Cardiac muscle cell (in vitro differentiated cells and primary cell): ENCODE measurements at places on chromosomes 5 and 9.

- H3K36me3 ChIP-seq: no peaks in the 10 kb centered on the region
- no peaks in the 10 kb centered on the region for H3K27me3 ChIP-seq
- H3K4me1 ChIP-seq: no peaks in the 10 kb centered on the region
- no peak overlapping the region for H3K27ac ChIP-seq
Observed at GRCh38 chr9:12817702-12818101, 42.9 kb downstream of the LURAP1L start.

- DNase-seq: peak; percentile 92
- H3K27me3 ChIP-seq: no peaks in the 10 kb centered on the region
- H3K36me3 ChIP-seq: no peaks in the 10 kb centered on the region
Observed at GRCh38 chr5:44871401-44871800, 62.7 kb downstream of the MRPS30 start.

GRCh38 chr5:76607353-76607871, 15.8 kb downstream of the F2RL2 start:
- no peak overlapping the region for H3K4me3 ChIP-seq
- no peak for DNase-seq
- no peak overlapping the region for H3K27ac ChIP-seq
- H3K27me3 ChIP-seq: no peaks in the 10 kb centered on the region
- peaks cover 4% of the 10 kb centered on the region for H3K4me1 ChIP-seq

GRCh38 chr5:68114378-68115040, 101.0 kb upstream of the PIK3R1 start:
- H3K4me3 ChIP-seq: no peak overlapping the region
- no peak overlapping the region for H3K27ac ChIP-seq
- no peaks in the 10 kb centered on the region for H3K27me3 ChIP-seq
- no peaks in the 10 kb centered on the region for H3K4me1 ChIP-seq

DNA sequence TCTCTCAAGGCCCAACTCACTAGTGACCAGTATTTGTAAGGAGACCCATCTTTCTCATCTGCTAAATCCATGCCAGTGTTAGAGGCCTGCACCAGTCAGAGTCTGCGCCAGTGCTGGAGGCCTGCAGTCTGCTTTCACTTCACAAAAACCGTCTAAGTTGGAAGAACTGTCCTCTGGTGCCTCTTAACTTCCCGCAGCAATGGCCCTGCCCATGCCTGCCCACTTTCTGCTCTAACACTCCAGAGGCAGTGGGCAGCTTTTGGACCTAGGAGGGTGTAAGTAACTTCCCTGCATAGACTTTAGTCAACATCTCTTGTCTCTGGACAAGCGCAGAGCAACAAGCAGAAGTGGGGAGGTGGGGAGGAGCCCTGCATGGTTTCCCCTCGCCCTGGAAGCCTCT, 152.9 kb downstream of the AUH start:
- H3K27ac ChIP-seq: no peak overlapping the region
- H3K36me3 ChIP-seq: peaks cover under 1% of the 10 kb centered on the region
- no peaks in the 10 kb centered on the region for H3K27me3 ChIP-seq
- no peak overlapping the region for H3K4me3 ChIP-seq
- peaks cover 17% of the 10 kb centered on the region for H3K4me1 ChIP-seq

GRCh38 chr5:142235050-142235797, 89.6 kb downstream of the SPRY4 start:
- DNase-seq: no peak
- H3K27ac ChIP-seq: no peak overlapping the region
- H3K27me3 ChIP-seq: no peaks in the 10 kb centered on the region
- no peak overlapping the region for H3K4me3 ChIP-seq
- no peaks in the 10 kb centered on the region for H3K36me3 ChIP-seq

DNA sequence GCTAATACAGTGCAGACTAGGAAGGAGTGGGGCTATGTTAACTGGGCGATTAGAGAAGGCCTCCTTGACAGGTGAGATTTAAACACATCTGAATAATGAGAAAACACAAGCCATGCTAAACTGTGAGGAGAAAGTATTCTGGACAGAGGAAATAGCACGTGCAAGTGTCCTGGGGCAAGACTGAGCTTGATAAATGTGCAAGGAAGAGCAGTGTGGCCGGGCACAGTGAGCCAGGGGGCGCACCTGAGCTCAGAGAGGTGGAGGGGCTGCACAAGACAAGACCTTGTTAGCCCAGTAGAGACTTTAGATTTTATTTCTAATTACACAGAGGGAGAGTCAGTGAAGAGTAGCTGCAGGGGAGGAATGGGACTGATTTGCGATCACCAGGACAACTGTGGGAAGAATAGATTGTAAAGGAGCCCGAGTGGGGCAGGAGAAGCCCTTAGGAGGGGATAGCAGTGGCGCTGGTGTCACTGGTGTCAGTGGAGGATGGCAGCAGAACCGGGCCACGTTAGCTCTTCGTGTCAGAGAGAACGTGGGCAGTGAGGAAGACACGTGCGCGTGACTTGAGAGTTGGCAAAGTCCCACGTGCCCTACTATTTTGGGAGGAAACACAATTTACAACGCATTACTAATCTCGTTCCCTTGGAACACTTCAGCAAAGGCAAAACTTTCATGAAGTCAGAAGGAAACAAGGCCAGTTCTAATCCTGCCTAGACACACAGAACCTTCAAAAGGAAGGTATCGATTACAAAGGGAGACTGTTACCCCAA, 17.9 kb upstream of the C5orf47 start:
- peaks cover 34% of the 10 kb centered on the region for H3K4me1 ChIP-seq
- no peak overlapping the region for H3K4me3 ChIP-seq
- no peak for DNase-seq
- no peaks in the 10 kb centered on the region for H3K27me3 ChIP-seq
- H3K36me3 ChIP-seq: no peaks in the 10 kb centered on the region
- H3K27ac ChIP-seq: peak overlapping the region; percentile 51

GRCh38 chr9:91056917-91057316, 255.3 kb downstream of the SYK start:
- no peak overlapping the region for H3K4me3 ChIP-seq
- no peaks in the 10 kb centered on the region for H3K27me3 ChIP-seq
- no peaks in the 10 kb centered on the region for H3K36me3 ChIP-seq
- DNase-seq: no peak
- no peak overlapping the region for H3K27ac ChIP-seq

DNA sequence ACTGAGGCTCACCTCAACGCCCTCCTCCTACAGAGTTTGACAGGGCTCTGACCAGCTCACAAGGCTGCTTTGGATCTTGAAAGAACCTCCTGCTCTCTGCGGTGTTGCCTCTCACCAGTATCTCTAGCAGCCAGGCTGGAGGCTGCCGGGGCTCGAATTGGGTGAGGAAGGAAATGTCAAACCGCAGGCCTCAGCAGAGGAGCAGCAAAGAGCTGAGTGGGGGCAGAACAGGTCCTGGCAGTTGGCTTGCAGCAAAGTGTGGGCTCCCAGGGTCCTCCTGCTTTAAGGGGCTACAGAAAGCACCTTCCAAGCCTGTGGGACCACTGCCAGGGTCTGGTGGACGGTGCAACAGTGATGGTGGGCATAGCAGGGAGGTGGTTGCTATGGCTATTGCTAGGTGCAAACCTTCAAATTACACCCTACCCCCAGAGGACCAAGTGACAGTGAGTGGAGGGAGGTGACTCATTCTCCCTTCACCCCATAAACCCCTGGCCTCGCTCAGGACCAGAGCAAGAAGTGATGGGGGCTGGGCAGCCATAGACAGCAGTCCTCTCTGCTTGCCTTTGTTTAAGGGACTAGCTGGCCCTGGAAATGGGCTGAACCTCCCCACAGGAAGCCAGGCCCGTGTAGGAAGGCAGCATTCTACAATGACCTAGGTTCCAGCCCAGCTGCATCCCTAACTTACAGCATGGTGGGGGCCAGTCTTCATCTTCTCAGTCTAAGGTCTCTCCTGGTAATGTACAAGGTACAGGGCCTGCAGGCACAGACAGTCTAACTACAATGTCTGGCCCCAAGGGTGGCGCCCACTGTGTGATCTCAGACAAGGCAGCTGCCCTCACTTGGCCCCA, 18.7 kb downstream of the LCP2 start:
- H3K27ac ChIP-seq: no peak overlapping the region
- no peak for DNase-seq
- H3K4me3 ChIP-seq: no peak overlapping the region
- peaks cover 4% of the 10 kb centered on the region for H3K4me1 ChIP-seq
- no peaks in the 10 kb centered on the region for H3K36me3 ChIP-seq

- H3K27me3 ChIP-seq: peaks cover 14% of the 10 kb centered on the region
- H3K4me1 ChIP-seq: no peaks in the 10 kb centered on the region
- no peak overlapping the region for H3K4me3 ChIP-seq
- no peak overlapping the region for H3K27ac ChIP-seq
- no peaks in the 10 kb centered on the region for H3K36me3 ChIP-seq
Observed at GRCh38 chr5:160379511-160379910, 9.1 kb upstream of the C1QTNF2 start.

DNA sequence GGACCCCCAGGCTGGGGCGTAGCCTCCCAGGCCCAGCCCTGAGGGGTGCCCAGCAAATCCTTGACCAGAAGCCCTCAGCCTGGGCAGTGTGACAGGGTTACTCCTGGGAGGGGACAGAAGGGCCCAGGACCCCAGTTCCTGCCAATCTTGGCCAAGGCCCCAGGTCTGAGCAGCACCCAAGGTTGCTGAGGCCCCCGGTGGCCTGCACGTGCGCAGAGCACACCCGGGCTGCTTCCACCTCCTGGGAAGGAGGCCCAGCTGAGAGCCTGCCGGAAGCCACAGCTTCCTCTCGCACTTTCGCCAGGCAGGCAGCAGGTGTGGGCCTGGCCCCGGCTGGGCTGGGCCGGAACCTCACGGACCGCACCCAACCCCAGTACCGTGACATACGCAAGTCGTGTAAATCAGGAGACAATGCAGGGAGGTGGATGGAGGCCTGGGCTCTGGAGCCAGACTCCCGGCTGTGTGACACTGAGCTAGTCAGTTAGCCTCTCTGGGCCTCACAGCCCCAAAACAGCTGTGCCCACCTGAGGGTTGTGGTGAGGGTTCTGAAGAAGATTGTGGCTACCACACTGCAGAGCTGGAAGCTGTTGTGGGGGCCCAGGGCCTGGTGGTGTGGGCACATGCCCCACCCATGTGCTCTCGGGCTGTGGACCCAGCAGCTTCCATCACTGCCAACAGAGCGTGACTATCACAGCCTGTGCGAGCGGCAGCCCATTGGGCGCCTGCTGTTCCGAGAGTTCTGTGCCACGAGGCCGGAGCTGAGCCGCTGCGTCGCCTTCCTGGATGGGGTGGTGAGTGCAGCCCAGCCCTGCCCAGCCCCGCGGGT, 5.1 kb downstream of the GRK6 start:
- no peak overlapping the region for H3K4me3 ChIP-seq
- no peak overlapping the region for H3K27ac ChIP-seq
- DNase-seq: no peak
- H3K36me3 ChIP-seq: peaks cover 39% of the 10 kb centered on the region
- no peaks in the 10 kb centered on the region for H3K27me3 ChIP-seq
- no peaks in the 10 kb centered on the region for H3K4me1 ChIP-seq

- H3K4me1 ChIP-seq: no peaks in the 10 kb centered on the region
- H3K27ac ChIP-seq: no peak overlapping the region
- H3K36me3 ChIP-seq: no peaks in the 10 kb centered on the region
- DNase-seq: no peak
- no peak overlapping the region for H3K4me3 ChIP-seq
Observed at GRCh38 chr5:39254671-39255070, 35.3 kb upstream of the FYB1 start.

DNA sequence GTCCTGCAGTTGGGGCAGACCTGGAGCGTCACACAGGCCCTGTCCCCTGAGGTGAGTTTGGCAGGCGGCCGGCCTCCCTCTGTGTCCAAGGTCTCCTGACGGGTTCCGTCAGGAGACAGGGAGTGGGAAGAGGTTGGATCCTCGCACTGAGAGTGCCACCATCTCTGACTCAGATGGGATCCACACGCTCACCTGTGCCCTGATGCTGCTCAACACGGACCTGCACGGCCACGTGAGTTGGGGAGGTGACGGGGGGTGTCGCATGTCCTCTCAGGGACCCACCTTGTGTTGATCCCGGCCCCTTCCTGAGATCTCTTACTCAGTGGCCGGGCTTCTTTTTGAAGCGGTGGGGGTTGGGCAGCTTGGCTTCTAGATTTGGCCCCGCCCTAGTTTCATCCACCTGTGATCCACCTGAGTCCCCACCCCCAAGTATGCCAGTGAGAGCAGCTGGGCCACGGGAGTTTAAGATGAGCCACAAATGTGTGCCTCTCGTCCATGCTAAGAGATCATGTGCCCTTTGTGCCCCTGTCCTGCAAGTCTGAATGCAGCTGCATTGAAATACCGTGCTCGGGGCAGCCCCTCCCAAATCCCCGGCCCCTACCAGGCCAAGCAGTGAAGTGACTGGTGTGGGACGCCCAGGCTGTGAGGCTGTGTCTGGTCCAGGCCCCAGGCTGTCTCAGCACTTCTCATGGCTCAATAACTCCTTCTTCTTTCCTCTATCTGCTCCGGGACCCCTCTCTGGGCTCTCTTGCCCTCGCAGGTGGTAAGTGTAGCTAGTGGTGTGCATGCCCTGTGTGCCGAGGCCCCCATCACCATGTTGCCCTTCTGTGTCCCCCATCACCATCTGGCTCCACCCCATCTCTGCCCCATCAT, 27.2 kb downstream of the PSD2 start:
- H3K36me3 ChIP-seq: no peaks in the 10 kb centered on the region
- no peak overlapping the region for H3K27ac ChIP-seq
- no peak for DNase-seq
- H3K4me3 ChIP-seq: no peak overlapping the region
- no peaks in the 10 kb centered on the region for H3K4me1 ChIP-seq

GRCh38 chr9:90998573-90998972, 197.0 kb downstream of the SYK start:
- H3K4me1 ChIP-seq: no peaks in the 10 kb centered on the region
- H3K27ac ChIP-seq: no peak overlapping the region
- no peaks in the 10 kb centered on the region for H3K27me3 ChIP-seq
- peak; percentile 18 for DNase-seq
- H3K36me3 ChIP-seq: no peaks in the 10 kb centered on the region

- H3K27me3 ChIP-seq: no peaks in the 10 kb centered on the region
- no peak for DNase-seq
- H3K4me3 ChIP-seq: no peak overlapping the region
- peaks cover 19% of the 10 kb centered on the region for H3K4me1 ChIP-seq
Observed at GRCh38 chr9:133709691-133710571, 28.2 kb downstream of the SARDH start.

- H3K27me3 ChIP-seq: no peaks in the 10 kb centered on the region
- DNase-seq: peak; percentile 83
- H3K27ac ChIP-seq: no peak overlapping the region
- no peak overlapping the region for H3K4me3 ChIP-seq
- H3K4me1 ChIP-seq: peaks cover 25% of the 10 kb centered on the region
- H3K36me3 ChIP-seq: no peaks in the 10 kb centered on the region
Observed at GRCh38 chr5:123752552-123753179, 240.7 kb downstream of the CSNK1G3 start.
